ENCODE measurements at places on chromosomes 2 and 18. TPM values are rescaled to one million over a fixed set of nuclear protein-coding genes. Genes with fewer than 3 reads are reported as not detected.

- no peaks in the 10 kb centered on the region for H3K27me3 ChIP-seq
- H3K36me3 ChIP-seq, result no peaks in the 10 kb centered on the region
Observed at GRCh38 chr18:35514283-35514682, 16.5 kb upstream of the INO80C start.

DNA sequence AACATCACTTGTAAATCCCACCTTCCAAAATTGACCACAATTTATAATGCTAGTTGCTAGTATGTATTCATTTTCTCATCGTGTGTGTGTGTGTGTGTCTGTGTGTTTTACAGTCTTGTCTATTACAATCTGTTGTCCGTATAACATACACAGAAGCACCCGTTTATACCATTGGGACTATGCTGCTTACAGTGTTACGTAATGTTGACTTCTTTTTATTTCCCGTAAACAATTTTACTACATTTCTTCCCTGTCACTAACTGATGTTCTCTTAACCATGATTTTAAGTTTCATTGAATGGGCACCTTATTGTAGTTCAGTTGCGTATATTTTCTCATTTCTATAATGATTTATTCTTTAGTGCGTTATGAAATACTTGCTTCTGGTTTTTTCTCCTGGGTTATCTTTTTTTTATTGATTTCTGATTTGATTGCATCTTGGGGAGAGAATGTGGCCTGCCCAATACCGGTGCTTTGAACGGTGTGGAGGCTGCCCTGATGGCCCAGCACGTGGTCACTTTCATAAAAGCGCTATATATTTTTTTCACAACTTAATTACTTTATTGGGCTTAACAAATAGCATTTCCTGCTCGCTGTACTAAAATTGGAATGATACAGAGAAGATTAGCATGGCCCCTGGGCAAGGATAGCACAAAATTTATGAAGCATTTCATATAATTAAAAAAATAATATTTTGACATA, 14.5 kb upstream of the ASB1 start:
- no peaks in the 10 kb centered on the region for H3K27me3 ChIP-seq
- no peak for DNase-seq
- H3K36me3 ChIP-seq, result no peaks in the 10 kb centered on the region
- H3K4me1 ChIP-seq, result no peaks in the 10 kb centered on the region
- no peak overlapping the region for H3K27ac ChIP-seq

- H3K4me1 ChIP-seq, result peaks cover 12% of the 10 kb centered on the region
- no peak overlapping the region for H3K4me3 ChIP-seq
- H3K27me3 ChIP-seq, result no peaks in the 10 kb centered on the region
- no peak overlapping the region for H3K27ac ChIP-seq
Observed at GRCh38 chr2:160299540-160299939, 99.5 kb upstream of the ITGB6 start.

GRCh38 chr2:38590053-38590452, 12.7 kb downstream of the HNRNPLL start:
- no peaks in the 10 kb centered on the region for H3K36me3 ChIP-seq
- H3K4me3 ChIP-seq, result no peak overlapping the region
- H3K4me1 ChIP-seq, result peaks cover 11% of the 10 kb centered on the region
- H3K27me3 ChIP-seq, result no peaks in the 10 kb centered on the region

- H3K36me3 ChIP-seq, result no peaks in the 10 kb centered on the region
- no peaks in the 10 kb centered on the region for H3K4me1 ChIP-seq
- peak overlapping the region; percentile 44 for H3K4me3 ChIP-seq
- H3K27me3 ChIP-seq, result no peaks in the 10 kb centered on the region
- DNase-seq, result peak; percentile 34
Observed at GRCh38 chr2:15941481-15941850, 1.1 kb downstream of the MYCN start.

DNA sequence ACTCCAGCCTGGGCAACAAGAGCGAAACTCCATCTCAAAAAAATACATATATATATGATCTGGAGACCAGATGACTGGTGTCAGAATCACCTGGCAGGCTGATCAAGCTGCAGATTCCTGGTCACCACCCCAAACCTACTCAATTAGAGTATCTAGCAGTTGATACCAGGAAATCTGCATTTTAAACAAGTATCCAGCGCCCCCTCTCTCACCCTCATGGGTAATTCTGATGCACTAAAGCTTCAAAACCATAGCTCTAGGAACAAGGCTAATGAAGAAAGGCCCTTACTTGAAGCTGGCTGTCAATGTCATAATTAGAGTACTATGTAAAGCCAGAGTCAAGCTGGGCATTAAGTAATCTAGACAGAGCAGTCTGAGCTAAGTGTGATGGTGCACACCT, 25.0 kb upstream of the PCBP1 start:
- H3K27me3 ChIP-seq, result no peaks in the 10 kb centered on the region
- H3K4me3 ChIP-seq, result no peak overlapping the region
- no peaks in the 10 kb centered on the region for H3K36me3 ChIP-seq
- H3K4me1 ChIP-seq, result no peaks in the 10 kb centered on the region
- no peak for DNase-seq

GRCh38 chr2:205696331-205696926, 14.1 kb downstream of the NRP2 start:
- H3K27ac ChIP-seq, result peak overlapping the region; percentile 80
- H3K36me3 ChIP-seq, result no peaks in the 10 kb centered on the region
- peaks cover 34% of the 10 kb centered on the region for H3K4me1 ChIP-seq
- no peaks in the 10 kb centered on the region for H3K27me3 ChIP-seq
- DNase-seq, result no peak

Gene ATP6V1B1
- total RNA-seq, result not detected

Gene POTEJ
- total RNA-seq, result not detected

DNA sequence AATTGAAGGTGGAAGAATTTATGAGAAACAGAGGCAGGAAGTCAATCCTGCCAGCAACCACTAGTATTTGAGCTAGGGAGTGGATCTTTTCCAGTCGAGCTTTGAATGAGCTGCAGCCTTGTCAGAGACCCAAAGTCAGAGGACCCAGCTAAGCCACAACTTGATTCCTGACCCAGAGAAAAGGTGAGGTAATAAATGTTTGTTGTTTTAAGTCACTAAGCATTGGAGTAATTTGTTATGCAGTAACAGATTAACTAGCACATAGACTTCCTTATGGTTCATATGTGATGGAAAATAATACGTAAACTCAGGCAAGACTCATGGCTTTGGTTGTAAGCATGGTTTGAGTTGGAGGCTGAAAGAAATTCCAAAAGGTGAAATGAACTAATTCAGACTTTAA, 21.6 kb downstream of the EFEMP1 start:
- no peaks in the 10 kb centered on the region for H3K27me3 ChIP-seq
- no peak overlapping the region for H3K4me3 ChIP-seq
- no peak for DNase-seq
- H3K4me1 ChIP-seq, result no peaks in the 10 kb centered on the region
- no peak overlapping the region for H3K27ac ChIP-seq
- no peaks in the 10 kb centered on the region for H3K36me3 ChIP-seq

Gene MTERF4
- total RNA-seq, result 33.0 TPM

Gene LYPD6B
- not detected for total RNA-seq

DNA sequence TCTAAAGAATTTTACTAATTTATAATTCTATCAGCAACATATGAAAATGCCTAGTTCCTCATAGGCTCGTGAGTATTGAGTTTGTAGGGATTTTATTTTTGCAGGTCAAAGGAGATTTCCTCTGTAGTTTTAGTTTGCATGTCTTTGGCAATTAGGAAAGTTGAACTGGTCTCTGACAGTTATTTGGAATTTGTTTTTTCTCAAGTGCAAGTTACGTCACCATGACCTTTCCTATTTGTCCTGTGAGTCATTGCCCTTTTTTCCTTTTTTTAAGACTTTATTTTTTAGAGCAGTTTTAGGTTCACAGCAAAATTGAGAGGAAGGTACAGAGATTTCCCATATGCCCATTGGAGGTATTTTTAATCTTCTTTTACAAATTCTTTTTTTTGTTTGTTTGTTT, 29.0 kb downstream of the RAMP1 start:
- H3K36me3 ChIP-seq, result no peaks in the 10 kb centered on the region
- peak overlapping the region; percentile 95 for H3K27ac ChIP-seq
- H3K4me1 ChIP-seq, result peaks cover 18% of the 10 kb centered on the region
- no peaks in the 10 kb centered on the region for H3K27me3 ChIP-seq
- H3K4me3 ChIP-seq, result no peak overlapping the region
- DNase-seq, result no peak

DNA sequence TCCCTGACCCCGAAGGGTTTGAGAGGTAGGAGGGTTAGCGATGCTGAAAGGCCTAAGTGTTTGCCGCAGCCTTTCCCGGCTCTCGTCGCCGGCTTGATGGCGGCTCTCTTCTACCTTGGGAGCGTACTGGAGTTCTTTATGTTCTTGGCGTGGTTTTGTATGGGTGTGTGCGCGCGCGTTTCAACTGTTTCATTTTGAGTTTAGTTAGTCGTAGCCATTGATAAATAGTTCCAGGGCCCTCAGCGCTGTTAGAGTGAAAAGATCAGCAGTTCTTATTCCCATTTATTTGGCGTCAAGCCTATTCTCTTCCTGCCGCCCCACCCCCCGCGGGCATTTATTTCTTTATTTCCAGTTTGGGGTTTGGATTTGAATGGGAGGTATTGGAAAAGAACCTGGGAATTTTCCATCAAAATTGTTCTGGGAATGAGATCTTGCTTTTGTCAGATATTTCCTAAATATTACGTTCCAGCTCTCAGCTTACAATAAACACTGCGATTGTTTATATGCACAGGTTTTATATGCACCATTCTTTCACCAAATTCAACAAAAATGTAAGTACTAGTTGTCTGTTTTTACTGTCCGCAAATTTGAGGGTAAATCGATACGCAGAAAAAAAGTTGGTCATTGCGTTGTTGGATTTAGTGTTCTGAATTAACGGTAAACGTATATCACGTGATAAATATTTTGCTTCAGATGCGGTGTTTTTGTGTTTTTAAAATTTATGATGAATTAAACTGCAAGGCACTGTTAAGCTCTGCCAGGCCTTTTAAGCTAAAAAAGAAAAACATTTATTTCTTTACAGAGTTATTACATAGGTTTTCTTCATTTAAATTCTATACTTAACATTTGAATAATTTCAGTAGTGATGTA, 954 bp downstream of the CCNT2 start:
- no peaks in the 10 kb centered on the region for H3K36me3 ChIP-seq
- peaks cover 5% of the 10 kb centered on the region for H3K4me1 ChIP-seq
- peak; percentile 16 for DNase-seq
- H3K27me3 ChIP-seq, result no peaks in the 10 kb centered on the region
- H3K4me3 ChIP-seq, result peak overlapping the region; percentile 95

DNA sequence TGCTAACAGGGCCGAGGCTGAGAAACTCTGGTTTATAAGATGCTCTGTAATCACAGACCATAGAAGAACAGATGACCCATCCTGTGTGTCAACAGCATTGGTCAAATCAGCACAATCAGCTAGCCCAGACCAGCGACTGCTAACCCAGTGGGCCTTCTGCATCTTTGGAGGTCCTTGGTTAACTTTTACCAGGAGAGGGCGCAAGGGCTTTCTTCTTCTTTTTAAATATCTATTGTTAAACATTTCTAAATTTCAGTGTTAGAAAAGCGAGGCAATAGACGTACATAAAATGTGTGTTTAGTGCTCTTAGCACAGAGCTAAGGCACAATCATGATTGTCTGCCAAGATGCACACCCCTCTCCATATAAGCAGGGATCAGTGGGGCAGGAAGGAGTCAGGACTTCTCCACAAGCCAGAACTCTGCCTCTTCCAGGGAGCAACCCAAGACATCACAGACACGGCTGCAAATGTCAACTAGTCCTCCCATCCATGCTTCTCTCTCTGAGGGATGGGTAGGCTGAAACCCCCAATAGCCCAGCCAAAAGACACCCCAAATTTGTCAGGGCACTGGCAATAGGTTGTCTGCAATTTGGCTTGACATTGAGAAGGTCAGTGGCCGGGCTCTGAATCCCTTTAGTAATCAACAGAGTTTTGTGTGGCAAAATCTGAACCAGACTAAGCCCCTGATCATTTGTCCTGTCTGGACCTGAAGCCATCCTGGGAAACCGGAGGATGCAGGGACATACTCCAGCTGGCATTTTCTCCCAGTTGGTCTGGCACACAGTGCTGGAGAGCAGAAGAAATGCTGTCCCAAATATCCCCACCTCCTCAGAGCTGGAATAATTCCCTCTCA, 188.2 kb downstream of the BCL2 start:
- H3K36me3 ChIP-seq, result no peaks in the 10 kb centered on the region
- peaks cover 2% of the 10 kb centered on the region for H3K4me1 ChIP-seq
- peak; percentile 80 for DNase-seq
- H3K4me3 ChIP-seq, result no peak overlapping the region
- H3K27ac ChIP-seq, result no peak overlapping the region
- H3K27me3 ChIP-seq, result no peaks in the 10 kb centered on the region

GRCh38 chr2:240297256-240298116, 138.0 kb upstream of the GPC1 start:
- DNase-seq, result no peak
- H3K27me3 ChIP-seq, result no peaks in the 10 kb centered on the region
- H3K4me1 ChIP-seq, result peaks cover 8% of the 10 kb centered on the region
- no peaks in the 10 kb centered on the region for H3K36me3 ChIP-seq

DNA sequence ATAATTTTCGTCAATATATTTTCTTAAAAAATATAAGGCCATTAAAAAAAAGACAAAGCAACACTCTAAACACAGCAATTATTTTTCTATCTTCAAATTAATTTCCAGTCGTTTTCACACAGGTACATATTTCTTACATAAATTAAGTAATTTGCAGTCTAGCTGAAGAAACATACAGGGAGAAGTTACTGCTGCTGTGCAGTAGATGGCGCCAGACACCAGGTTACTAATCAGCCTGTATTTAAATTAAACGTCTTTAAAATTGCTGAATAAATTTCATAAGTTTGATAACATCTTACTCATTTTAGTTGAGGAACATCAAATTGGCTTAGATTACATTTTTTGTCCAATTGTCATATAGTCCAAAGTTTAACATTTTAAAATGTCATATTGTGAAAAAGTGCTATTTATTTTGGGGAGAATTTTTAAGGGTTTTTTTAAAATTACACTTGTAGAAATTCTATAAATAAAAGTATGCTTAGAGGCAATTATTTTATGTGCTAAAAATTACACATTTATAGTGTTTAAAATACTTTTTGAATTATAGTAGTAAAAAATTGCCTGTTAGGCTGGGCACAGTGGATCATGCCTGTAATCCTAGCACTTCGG, 88.4 kb downstream of the PMAIP1 start:
- no peaks in the 10 kb centered on the region for H3K27me3 ChIP-seq
- H3K36me3 ChIP-seq, result no peaks in the 10 kb centered on the region
- H3K27ac ChIP-seq, result no peak overlapping the region
- DNase-seq, result peak; percentile 33
- no peak overlapping the region for H3K4me3 ChIP-seq

Gene MRPL19
- total RNA-seq, result 38.5 TPM

DNA sequence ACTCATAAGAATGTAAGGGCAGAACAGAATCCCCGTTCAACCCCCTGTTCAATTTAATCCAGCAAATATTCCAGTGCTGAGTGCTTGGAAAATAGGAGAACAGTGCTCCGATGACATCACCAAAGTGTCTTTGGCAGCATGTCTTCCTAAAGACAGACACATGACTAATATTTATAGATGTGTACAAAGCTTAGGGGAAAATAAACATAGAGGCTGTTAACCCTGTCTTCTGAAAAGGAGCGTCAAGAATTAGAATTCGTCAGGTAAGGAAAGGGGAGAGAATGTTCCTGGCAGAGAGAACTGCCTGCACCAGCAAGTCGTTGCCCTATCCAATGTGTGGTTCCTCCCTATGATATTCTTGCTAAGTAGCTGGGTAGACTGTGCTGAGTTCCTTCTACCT, 72.7 kb downstream of the PLB1 start:
- H3K36me3 ChIP-seq, result no peaks in the 10 kb centered on the region
- no peak for DNase-seq
- no peaks in the 10 kb centered on the region for H3K27me3 ChIP-seq
- no peak overlapping the region for H3K4me3 ChIP-seq
- no peak overlapping the region for H3K27ac ChIP-seq
